A172 (cell line): ENCODE measurements at places on chromosomes 7 and 10.

GRCh38 chr7:157717211-157718174 lies 380.7 kb downstream of the DNAJB6 start:
- DNase-seq = no peak

GRCh38 chr7:131021460-131021859 lies 287.5 kb upstream of the KLF14 start:
- DNase-seq = no peak

GRCh38 chr10:63376560-63377304 lies 89.0 kb downstream of the JMJD1C start:
- DNase-seq = no peak

DNA sequence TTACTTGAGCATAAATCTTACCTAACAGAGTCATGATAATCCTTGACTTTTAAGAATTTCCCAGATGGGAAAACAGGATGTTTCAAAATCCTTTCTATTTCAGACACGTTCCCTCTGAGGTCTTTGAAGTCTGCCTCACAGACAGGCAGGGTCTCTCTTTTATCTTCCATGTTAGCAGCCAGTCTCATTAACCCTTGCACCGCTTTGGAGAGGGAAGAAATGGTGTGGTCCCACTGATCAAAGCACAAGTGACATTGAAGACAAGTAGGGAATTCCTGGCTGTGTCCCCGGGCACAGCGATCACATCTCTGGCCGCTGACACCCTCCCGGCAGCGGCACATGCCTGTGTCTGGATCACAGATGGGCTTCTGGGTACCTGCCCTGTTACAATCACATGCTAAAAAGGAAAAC lies 52.7 kb upstream of the LAMB1 start:
- no peak for DNase-seq
